ENCODE measurements at places on chromosomes 1 and 21.

DNA sequence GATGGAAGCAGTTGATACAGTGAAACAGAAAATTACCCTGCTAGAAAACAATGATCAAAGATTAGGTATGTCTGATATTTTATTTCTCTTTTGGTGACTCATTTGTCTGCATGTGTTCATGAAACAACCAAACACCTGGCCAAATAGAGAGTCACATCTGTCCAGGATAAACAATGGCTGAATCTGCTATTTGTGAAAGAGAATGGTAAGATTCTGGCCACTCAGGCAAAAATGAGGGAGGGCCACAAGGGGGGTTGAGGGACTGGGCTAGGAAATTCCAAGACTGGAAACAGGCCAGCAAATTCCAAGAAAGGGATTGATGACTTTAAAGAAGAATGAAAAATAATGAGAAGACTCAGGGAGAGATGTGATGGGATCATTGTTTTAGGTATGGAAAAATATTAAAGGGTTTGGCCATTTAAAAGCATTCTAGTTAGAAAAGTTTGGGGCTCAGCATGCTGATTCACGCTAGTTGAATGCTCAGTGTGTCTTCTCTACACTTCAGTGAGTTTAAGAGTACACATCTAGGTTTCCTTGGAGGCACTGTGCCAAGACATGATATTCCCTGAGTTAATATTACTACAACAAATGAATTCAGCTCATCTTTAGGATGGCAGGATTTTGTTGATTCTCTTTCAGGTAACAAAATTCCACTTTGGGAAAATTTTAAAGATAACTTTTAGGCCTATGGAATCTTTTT, 44.9 kb downstream of the TRAF5 start:
- DNase-seq, result no peak

DNA sequence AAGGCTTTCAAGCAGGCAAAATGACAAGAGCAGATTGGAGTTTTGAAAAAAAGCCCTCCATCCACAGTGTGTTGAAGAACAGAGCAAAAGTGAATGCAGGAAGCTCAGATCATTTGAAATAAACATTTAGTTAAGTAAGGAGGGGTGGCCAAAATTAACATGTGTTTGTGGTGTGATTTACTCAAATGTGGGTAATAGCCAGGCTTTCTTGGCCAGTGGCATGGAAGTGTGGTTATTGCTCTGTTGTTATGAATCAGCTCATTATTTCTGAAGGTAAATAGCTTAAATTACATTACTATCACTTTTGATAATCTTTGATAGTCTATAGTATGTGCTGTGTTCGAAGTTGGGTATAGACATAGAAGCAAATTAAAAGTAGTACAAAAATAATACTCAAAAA, 485.9 kb downstream of the LMO4 start:
- DNase-seq, result no peak

DNA sequence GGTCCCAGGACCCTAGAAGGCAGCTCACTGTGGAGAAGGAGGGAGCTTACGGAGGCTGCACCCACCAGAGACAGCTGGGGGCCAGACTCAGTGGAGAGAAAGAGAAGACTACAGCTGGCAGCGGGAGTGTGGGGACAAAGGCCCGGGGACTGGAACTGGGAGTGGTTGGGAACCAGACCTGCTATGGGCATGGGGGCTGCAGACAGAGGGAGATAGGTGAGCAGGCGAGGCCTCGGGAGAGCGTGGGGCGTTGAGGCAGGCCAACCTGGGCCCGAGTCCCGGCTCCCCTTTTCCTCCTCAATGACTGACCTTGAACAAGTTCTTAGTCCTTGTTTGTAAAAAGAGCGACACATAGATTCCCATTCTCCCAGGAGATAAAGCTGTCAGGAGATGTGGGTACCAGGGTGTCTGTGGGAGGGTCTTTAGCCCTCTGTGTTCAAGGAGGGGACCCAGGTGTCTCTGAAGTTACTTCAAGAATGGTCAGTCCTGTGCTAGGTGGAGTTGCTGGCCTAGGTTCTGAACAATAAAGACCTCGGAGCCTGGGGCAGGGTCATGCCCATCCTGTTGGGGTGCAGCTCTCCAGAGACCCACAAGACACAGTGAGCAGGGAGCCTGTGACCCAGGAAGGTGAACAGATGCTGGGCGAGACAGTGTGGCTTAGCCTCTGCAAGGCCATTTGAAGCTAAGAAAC, 87.9 kb downstream of the ITPKB start:
- no peak for DNase-seq

- no peak for DNase-seq
Measured at GRCh38 chr1:119222271-119222670, 81.8 kb upstream of the WARS2 start.

DNA sequence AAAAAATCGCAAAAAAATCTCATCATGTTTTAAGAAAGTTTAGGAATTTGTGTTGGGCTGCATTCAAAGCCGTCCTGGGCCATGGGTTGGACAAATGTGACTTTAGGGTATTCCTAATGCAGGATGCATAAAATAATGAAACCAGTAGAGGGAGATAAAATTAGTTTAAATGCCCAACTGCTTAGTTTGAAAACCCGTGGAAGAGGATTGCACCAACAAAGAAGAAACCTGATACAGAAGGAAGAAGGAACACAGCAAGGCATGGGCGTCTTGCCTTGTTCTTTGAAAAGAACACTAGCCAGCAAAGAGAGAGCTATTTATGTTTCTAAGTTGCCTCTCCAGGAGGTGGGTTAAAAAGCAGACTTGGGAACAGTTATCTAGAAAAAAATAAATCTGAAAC, 37.9 kb downstream of the WDR3 start:
- no peak for DNase-seq

DNA sequence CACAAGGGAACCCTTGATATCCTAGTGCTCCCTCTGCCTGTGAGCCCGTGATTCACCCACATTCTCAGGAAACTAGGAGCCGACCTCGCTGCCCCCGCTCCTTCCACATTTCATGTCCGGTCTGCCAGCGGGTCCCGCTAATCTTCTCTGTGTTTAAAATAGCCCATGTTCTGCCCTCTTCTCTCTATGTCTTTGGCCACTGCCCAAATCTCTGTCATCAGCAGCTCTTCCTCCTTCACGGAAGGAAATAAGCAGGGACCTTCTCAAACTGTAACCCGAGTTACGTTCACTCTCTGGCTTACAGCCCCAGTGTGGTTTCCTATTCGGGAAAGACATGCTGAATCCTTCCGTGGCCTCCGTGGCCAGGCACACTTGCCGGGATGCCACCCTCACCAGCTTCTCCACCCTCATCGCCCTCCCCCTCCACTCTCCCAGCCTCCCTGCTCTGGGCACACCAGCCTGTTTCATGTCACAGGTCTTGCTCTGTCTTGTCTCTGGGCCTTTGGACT, 21.1 kb upstream of the UBXN10 start:
- no peak for DNase-seq

GRCh38 chr1:207205614-207206061, 101.6 kb downstream of the C4BPA start:
- DNase-seq, result no peak

GRCh38 chr1:90728502-90729287, 11.6 kb upstream of the BARHL2 start:
- no peak for DNase-seq

DNA sequence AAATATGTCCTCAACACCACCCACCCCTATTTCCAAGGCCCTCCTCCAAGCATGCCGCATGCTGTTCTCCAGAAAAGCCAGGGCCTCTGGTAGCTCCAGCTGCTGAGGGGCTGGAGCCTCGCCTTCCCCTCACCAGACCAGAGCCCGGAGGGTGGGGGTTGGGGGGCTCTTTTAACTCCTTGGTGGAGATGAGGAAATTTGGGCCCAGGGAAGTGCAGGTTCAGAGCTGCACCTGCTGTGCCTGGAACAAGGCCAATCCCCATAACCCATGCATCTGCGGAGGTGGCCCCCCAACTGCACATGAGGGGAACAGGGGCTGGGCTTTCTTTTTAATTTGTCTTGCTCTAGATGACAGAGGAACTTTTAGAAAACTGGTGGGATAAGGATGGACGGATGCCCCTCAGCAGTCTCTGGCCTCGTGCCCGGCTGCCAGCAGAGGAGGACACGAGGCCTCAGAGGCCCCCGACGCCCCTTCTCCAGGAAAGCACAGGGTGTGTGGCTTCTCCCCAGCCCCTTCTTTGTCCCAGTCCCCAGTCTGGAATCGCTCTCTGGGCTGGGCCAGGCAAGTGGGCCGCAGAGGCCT, 550 bp upstream of the SELENON start:
- DNase-seq, result no peak

DNA sequence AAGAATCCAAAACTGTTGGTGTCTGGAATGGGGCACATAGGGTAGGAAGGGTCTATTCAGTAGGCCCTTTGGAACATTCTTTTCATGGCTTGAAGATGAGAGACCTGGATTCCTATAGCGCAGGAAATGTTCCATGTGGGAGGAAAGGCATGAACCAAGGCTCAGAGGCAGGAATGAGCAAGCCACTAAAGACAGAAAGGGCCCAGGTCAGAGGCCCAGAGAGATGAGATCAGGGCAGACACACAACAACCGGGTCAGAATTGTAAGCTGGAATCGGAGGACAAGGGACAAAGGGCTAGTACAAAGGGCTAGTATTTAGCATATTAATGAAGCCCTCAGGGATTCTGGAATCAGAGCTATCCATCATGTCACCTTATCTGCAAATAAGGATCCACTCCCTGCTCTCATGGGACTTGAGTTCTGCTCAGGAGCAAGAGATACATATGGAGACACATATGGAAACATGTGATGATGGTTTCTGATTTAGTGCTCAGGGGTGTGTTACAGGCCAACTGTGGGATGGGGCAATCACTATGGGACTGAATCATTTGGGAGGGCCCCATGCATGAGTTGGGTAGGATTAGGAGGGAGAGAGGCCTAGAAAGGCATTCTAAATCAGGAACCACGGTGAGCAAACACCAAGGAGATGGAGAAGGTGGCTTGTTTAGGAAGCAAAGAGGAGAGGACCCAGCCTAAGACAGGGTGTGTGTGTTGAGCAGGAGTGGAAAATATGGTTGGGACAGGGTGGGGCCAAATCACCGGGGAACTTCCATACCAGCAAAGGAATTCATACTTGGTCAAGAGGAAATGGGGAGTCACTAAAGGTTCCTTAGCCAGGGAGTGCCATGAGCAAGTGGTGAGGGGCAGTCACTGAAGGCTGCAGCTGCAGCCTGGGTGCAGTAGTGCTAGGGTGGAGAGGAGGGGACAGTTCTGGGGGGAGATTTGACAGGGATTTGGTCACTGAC, 8.6 kb downstream of the NECTIN4 start:
- no peak for DNase-seq

DNA sequence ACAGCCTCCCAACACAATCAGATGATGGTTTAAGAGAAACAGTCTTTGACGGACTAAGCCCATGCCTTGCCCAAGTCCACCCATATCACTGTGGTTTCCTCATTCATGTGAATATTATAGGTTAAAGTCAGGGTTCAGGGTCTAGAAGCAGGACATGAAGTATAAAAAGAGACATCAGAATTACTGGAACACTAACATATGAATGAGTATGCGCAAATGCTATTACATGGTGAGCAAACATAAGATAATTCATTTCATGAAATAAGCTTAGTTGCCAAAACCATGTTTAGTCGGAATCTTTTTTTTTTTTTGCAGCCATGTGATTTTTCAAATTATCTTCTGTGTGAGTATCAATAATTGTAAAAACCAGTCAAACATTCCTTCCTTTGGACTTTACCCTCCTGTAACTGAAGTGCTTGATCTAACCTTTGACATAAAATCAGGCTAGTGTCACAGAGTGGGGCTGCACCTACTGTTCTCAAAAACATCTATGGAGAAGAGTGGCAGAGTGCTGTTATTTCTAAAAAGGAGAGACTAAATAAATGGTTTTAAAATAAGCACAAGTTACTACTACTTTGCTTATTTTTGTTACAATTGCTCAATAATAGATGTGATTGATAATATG, 84.9 kb upstream of the NRIP1 start:
- DNase-seq, result no peak

DNA sequence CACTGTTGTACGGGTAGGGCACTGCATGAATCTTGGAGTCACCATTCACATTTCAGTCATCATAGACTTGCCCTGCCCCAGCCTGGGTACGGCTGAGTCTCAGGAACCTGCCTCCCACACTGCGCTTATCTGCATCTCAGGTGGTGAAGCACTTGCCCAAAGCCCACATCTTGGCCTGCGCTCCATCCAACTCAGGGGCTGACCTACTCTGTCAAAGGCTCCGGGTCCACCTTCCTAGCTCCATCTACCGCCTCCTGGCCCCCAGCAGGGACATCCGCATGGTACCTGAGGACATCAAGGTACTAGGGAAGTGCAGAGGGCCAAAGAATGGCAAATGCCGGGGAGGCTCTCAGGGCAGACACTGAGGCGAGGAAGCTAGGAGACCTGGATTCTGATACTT, 11.7 kb downstream of the RHOC start:
- DNase-seq, result no peak

DNA sequence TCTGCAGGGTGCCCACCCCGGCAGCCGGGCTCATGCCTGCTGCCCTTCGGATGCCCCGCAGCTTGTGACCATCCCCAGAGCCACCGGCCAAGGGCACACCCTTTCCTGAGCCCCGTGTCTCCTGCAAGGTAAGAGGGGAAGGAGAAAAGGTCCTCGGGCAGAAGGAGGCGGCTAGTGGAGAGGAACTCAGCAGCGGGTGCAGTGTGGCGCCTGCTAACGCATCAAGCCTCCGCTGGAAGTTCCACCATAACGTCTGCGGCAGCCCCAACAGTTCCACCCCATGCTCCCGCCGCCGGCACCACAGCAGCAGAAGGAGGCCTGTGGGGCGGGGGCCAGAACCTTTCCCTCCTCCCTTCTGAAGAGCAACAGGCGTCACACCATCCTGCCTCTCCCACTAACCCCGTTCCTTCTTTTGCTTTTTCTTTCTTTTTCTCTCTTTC, 990 bp downstream of the VWA5B1 start:
- peak; percentile 14 for DNase-seq

- peak; percentile 36 for DNase-seq
Measured at GRCh38 chr21:41926117-41926806, 27.6 kb downstream of the C2CD2 start.

DNA sequence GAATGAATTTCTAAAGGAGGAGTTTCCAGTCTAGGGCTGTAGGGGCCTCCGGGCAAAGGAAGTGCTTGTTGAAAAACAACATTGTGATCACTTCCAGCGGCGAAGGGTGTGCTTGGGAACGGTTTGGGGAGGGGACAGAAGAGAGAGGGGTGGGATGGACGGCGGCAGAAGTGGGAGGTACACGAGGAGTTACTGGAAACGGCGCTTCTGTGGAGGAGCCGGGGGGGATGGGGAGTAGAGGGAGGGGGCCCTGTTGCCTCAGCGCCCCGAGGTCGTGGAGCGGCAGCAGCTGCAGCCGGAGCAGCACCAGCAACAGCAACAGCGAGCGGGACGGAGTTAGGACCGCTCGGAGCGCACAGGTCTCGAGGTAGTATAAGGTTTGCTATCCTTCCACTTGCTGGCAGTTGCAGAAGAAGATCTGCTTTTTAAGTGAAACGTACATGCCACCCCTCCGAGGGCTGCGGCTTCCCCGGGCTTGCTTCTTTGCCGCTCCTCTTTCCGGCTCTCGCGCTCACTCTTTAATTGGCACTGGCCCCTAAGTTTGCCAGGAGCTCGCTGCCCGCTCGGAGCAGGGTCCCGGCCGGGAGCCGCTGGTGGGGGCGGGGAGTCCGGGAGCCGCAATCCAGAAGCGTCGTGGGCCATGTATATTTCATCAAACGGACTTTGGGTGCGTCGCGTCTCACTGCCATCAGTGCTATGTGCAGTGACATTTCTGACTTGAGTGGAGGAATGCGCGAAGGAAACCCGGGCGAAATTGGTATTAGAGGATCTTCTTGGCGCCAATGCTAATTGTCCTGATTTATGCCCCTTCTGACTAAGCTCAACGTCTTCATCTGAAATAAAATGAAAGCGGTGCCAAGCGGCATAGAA, 771 bp upstream of the NTNG1 start:
- DNase-seq, result peak; percentile 28
